Myocyte (in vitro differentiated cells): ENCODE measurements at places on chromosomes 7 and 10. TPM values are rescaled to one million over a fixed set of nuclear protein-coding genes. Genes with fewer than 3 reads are reported as not detected.

Gene JCAD
- 13.2 and 16.4 TPM in 2 replicates for total RNA-seq

Gene MUC3A
- not detected in 2 replicates for total RNA-seq

Gene DGKI
- 2.3 and 7.9 TPM in 2 replicates for total RNA-seq

Gene CCL24
- total RNA-seq = 0.72 TPM in 1 of 2 replicates, not detected in the other

Gene HABP2
- total RNA-seq = not detected in 2 replicates

Gene AKR1D1
- not detected in 2 replicates for total RNA-seq

Gene COL1A2
- 1,439 and 1,654 TPM in 2 replicates for total RNA-seq

Gene CALCR
- total RNA-seq = not detected in 2 replicates

Gene CPED1
- 19.3 and 26.5 TPM in 2 replicates for total RNA-seq

Gene AGK
- total RNA-seq = 27.8 and 31.0 TPM in 2 replicates

Gene SEMA3E
- 2.4 and 3.2 TPM in 2 replicates for total RNA-seq

Gene CUZD1
- total RNA-seq = 16.7 and 40.3 TPM in 2 replicates

Gene GNG11
- total RNA-seq = 16.8 and 18.1 TPM in 2 replicates

Gene PLEKHS1
- not detected in 2 replicates for total RNA-seq

Gene TFR2
- not detected in 2 replicates for total RNA-seq

Gene OPN1SW
- total RNA-seq = 2.8 and 3.4 TPM in 2 replicates

DNA sequence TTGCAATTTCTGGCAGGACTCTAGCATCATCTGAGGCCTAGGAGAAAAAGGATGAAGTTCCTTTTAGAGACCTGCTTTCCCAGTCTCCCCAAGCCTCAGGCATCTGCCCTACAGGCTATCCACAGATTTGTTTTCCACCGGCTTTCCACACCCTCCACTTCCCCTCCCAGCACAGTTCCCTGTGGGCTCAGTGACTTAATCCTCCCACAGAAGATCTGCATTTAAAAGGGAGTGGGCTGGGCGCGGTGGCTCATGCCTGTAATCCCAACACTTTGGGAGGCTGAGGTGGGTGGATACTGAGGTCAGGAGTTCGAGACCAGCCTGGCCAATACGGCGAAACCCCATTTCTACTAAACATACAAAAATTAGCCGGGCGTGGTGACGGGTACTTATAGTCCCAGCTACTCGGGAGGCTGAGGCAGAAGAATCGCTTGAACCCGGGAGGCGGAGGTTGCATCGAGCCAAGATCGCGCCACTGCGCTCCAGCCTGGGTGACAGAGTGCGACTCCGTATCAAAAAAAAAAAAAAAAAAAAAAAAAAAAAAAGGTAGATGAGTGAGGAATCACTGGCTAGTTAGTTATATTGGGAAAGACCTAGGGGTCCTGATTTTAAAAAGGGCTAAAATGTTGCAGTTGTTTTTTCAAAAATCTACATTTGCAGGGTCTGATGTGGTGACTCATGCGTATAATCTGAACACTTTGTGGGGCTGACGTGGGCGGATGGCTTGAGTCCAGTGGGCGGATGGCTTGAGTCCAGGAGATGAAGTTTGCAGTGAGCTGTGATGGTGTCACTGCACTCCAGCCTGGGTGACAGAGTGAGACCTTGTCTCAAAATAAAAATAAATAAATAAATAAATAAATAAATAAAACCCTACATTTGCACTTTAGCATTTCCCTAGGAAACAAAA is 119.5 kb downstream of the BAMBI start:
- peak; percentile 25 for DNase-seq

- peak; percentile 33 for DNase-seq
Observed at GRCh38 chr7:95411036-95411435, 14.9 kb upstream of the PON3 start.

GRCh38 chr10:113691381-113691780 is 11.7 kb downstream of the CASP7 start:
- DNase-seq = peak; percentile 26

DNA sequence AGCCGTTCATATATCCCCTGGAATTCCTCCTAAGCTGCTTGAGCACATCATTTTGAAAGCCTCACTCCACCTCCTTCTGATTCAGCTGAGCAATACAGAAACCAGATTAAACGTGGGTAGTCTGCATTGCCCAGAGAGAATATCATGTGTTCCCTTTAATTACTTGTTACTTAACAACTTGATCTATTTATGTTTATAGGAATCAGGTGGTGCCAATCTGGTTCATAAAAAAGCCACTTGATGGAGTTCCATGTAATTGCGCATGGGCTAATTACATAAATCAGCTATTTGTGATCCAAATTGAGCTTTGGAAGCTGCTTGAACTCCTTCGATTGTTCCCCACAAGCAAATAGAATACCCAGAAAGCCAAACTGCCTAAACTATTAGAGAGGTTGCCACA is 114.7 kb upstream of the ADCY1 start:
- no peak for DNase-seq

- no peak for DNase-seq
Observed at GRCh38 chr10:100371482-100372027, 24.5 kb downstream of the SCD start.

DNA sequence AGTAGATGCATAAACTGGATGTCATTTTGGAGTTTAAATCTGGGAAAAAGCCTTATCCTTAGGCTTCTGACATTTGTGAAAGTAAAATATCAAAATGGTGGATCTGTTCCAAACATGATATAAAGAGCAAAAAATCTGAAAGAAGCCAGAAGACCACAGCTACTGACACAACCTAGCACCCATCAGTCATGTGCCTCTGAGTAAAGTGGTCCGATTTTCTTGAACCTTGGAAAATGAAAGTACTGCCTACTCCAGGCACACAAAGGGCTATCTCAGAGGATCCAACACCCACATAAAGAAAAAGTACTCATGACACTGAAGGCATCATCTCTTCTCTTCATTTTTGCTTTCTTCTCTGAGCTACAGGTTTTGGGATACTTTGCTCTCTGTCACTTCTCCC is 150.7 kb downstream of the KMT2E start:
- no peak for DNase-seq

GRCh38 chr10:927131-927530 is 4.4 kb downstream of the LARP4B start:
- DNase-seq = no peak

GRCh38 chr10:113491967-113492565 is 60.8 kb upstream of the HABP2 start:
- DNase-seq = no peak

GRCh38 chr7:440059-440749 is 79.4 kb downstream of the PDGFA start:
- peak; percentile 45 for DNase-seq

- no peak for DNase-seq
Observed at GRCh38 chr10:67875340-67876238, 8.9 kb upstream of the SIRT1 start.

DNA sequence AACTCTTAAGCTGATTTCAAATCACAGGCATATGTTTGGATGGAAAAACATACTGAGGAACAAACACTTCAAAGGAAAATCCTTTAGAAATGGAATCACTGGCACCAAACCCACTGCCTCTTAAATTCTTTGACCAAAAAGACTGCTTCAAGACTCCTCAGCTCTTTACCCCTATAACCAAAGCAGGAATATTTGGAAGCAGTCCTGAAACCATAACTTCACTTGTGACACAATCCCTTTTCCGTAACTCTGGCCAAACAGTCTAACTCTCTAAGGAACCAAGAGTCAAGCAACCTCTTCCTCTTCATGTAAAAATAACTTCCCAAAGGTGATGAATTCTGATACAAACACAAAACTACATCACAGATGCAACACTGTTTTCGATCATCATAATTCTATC is 104.3 kb downstream of the MTERF1 start:
- no peak for DNase-seq

GRCh38 chr7:16905300-16906044 is 23.7 kb upstream of the AGR3 start:
- no peak for DNase-seq

DNA sequence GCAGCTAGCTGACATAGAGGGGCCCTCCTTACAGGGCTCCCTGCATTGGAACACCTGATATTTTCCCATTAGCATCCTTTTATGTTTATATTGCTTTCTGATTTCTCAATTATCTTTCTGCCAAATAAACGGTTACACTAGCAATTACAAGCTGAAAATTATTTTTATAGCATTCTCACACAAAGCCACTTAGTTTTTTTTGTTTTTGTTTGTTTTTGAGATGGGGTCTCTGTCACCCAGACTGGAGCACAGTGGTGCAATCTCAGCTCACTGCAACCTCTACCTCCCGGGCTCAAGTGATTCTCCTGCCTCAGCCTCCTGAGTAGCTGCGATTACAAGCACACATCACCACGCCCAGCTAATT is 9.9 kb upstream of the ZC3HAV1 start:
- no peak for DNase-seq

- DNase-seq = no peak
Observed at GRCh38 chr7:94810496-94810895, 96.9 kb upstream of the PPP1R9A start.

- peak; percentile 82 for DNase-seq
Observed at GRCh38 chr7:117086788-117087187, 133.5 kb downstream of the ST7 start.

GRCh38 chr10:61480208-61480607 is 27.0 kb upstream of the TMEM26 start:
- no peak for DNase-seq

DNA sequence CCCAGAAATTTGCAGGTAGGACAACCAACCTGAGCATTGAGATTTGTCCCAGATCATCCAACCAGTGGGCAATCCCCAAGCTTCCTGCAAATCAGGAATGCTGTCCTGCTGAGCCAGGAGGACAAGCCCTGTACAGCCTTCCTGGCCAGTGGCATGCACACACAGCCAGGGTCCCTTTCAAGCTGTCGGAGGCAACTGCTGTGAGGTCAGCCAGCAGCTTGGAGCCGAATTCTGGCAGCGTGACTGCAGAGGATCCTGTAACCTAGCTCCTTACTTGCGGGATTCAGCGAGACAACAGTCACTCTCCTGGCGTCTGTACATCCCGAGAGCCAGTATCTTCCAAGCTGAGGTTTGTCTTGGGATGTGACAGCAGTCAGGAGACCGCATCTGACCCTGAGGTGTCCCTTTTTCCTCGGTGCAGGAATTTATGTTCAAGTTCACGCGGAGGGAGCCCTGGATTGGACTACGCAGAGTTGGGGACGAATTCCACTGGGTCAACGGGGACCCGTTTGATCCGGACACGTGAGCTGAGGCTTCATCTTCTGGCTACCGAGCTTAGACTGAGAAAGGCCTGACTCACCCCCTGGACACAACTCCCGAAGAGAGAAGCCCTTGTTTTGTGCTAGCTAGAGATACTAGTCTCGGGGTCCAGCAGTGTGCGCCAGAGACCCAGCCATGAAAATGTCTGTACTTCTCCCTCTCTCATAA is 18.3 kb downstream of the CLEC2L start:
- peak; percentile 59 for DNase-seq

- DNase-seq = peak; percentile 57
Observed at GRCh38 chr7:46003896-46004875, 83.1 kb upstream of the IGFBP3 start.

GRCh38 chr7:29224726-29225125 is 30.2 kb downstream of the CHN2 start:
- DNase-seq = no peak

DNA sequence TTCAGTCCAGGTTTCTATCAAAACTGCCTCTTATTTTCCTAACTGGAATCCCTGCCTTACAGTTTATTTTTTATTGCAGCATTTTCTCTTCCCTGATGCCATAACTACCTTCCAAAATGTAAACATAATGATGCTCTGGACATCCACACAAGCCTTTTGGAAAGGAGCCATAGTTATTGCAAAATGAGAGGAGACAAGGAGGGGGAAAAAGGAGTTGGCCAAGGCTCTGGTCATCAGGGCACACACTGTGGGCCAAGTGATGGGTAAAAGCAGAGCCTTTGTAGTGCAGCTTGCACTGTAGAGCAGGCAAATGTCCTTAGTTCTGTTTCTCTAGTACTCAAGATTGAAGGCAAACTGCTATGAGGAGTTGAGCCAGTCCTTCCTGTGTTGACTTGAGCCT is 289.3 kb upstream of the MTPN start:
- DNase-seq = no peak

DNA sequence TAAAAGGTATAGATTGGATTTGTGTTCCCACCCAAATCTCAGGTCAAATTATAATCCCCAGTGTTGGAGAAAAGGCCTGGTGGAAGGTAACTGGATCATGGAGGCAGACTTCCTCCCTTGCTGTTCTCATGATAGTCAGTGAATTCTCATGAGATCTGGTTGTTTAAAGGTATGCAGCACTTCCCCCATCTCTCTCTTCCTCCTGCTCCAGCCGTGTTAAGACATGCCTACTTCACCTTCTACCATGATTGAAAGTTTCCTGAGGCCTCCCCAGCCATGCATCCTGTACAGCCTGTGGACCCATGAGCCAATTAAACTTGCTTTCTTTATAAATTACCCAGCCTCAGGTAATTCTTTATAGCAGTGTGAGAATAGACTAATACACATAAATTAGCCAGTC is 39.1 kb downstream of the HTR7 start:
- no peak for DNase-seq

GRCh38 chr7:127751490-127752448 is 99.8 kb downstream of the SND1 start:
- peak; percentile 76 for DNase-seq
